ENCODE measurements at places on chromosomes 4 and X. TPM values are rescaled to one million over a fixed set of nuclear protein-coding genes. Genes with fewer than 3 reads are reported as not detected.

DNA sequence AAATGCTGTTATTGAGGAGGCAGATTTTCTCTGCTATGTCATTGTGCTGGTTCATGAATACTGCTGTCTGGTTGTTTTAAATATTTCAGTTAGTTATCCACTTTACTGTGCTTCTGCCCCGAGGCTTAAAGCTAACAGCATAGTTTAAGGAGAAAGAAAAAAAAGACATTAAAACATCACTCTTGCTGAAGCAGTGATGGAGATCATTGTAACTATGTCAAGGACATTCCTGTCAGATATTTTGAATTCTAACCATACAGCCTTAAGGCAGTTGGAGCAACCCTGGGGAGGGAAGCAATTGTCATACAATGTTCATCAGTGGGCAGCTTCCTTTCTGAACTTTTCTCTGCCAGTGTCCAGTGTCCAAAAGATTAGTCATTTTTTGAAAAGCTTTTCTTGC lies 199.0 kb upstream of the DDX53 start:
- peak; percentile 9 for DNase-seq

DNA sequence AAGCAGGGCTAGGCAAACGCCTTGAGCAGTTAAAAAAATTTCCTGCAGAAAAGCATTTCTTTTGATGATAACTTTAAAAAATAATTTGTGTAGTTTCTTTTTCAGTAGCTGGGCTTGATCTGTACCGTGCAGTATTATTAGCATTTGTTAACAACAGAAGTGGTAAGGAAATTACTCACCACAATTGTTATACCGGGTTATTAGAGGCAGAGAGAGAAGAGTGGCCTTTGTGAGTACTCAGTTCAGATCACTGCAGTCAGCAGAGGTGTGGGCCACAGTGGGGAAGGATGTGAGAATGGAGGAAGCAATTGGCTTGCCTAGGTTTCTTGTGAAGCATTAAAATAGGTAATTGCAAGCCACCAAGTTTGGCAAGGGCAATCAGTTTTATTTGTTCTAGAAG lies 14.3 kb upstream of the IL21 start:
- no peak for DNase-seq

GRCh38 chrX:13008189-13008533 lies 33.3 kb downstream of the TMSB4X start:
- DNase-seq, result no peak

TLL1 gene
- total RNA-seq, result 4.8 TPM

SERTM2 gene
- not detected for total RNA-seq

LONRF3 gene
- 15.6 TPM for total RNA-seq
